ENCODE measurements at places on chromosomes 16 and 17. TPM values are rescaled to one million over a fixed set of nuclear protein-coding genes. Genes with fewer than 3 reads are reported as not detected.

DNA sequence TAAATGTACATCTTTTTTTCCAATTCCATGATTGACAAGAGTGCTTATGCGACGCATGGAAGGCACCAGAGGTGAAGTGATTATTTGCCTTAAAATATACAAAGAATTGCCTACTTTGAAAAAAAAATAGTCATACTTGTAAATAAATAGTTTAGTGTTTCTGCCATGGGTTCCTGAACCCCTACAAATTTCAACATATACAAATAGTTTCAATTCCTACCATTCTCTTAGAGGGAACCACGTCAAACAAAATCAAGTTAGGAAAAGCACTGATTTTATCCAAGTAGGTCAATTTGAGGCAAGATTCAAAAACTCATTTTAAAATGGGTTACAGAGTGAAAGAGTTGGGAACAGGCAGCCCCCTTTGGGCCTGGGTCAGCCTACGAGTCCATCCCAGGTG, 11.7 kb downstream of the CMTM3 start:
- DNase-seq = no peak

GRCh38 chr17:59643159-59644140, 23.8 kb downstream of the CLTC start:
- DNase-seq = no peak

- no peak for DNase-seq
These were observed 14.5 kb upstream of the GPRC5C start for GRCh38 chr17:74417178-74418045.

GRCh38 chr17:38815576-38816193, 9.4 kb downstream of the CWC25 start:
- no peak for DNase-seq

GRCh38 chr16:58492735-58493134, 7.2 kb upstream of the NDRG4 start:
- DNase-seq = peak; percentile 49

DNA sequence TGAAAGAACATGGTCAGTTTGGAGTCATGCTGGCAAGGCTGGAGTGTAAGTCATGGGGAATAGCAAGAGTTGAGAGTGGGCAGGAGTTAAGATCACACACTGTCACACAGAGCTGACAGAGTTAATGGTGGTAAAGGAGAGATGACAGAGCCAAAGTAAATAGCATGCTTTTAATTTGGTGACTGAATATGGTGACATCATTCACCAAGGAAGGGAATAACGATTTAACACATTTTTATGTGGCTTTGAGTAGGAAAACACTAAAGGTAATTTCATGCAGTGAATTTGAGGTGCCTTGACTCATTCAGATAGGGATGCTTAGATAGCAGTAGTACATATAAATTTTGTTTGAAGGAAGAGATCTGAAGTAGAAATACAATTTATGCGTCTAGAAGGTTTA, 42.1 kb downstream of the SYNRG start:
- DNase-seq = no peak

- no peak for DNase-seq
These were observed 14.4 kb upstream of the GJD3 start for GRCh38 chr17:40378966-40379365.

GRCh38 chr17:44012391-44012790, 2.4 kb downstream of the TMEM101 start:
- no peak for DNase-seq

DNA sequence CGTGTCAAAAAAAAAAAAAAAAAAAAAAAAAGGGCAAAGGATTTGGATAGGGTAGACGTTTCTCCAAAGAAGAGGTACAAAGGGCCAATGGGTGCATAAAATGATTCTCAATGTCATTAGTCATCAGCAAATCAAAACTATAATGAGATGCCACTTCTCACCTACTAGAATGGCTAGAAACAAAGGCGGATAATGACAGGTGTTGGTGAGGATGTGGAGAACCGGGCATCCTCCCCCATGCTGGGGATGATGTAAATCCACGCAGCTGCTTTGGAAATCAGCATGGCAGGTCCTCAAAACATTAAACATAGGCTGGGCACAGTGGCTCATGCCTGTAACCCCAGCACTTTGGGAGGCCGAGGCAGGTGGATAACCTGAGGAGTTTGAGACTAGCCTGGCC, 9.4 kb downstream of the ITGAX start:
- DNase-seq = no peak

KRTAP4-6 gene
- not detected for total RNA-seq
